ENCODE measurements at places on chromosomes 4 and X.
A peak's percentile ranks its signal among the peaks of the same experiment; 100 is the strongest.

- DNase-seq, result no peak
These were observed 38.4 kb downstream of the TBL1X start for GRCh38 chrX:9503261-9503660.

- DNase-seq, result peak; percentile 28
These were observed 25.6 kb downstream of the ZRSR2 start for GRCh38 chrX:15815779-15816437.

GRCh38 chrX:46628460-46629371, 55.2 kb downstream of the CHST7 start:
- no peak for DNase-seq

- no peak for DNase-seq
These were observed 24.0 kb upstream of the ASMTL start for GRCh38 chrX:1476682-1477081.

DNA sequence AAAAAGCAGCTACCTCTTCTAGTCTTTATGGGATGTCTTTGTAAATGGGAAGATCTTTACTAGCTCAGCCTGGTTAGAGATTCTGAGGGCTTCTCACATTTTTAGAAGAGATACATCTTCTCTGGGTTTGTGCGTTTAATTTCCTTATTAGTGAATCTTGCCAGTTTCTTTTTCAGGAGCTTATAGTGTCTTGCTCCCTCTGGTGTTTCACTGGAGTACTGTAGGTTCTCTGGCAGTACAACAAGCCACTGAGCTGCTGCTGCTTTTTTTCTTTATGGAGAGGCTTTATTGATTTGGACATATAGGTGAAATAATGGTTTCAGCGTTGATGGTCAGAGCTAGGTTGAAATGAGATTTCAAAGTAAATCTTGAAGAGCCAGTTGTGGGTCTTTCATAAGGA, 82.9 kb downstream of the LAS1L start:
- DNase-seq, result peak; percentile 0

Data from fibroblast of skin of scalp (primary cell).